ENCODE measurements at places on chromosomes 11 and 22.

DNA sequence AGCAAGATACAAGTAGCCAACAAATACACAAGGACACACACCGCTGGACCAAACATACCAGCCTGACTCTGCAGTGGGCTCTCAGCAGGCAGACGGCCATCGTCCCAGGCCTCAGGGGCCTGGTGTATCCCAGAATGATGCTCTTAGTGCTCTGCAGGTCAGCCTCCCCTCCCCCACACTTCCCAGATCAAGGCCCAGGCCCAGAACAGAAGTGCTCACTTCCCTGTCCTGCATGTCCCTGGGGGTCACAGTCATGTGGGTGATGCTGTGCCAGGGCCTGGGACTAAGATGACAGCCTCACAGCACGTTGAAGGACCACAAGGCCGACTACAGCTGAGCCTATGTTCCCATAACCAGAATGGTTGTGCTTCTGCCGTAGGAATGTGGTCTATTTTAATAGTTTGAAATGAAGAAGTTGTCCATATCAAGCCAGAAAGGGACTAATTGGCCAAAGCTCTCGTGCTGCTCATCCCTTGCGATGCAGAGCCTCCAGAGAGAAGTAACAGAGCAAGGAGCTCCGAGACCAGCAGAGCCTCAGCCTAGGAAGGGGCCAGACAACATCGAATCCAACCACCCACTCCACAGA is 48.6 kb downstream of the GAB4 start:
- DNase-seq, result no peak

DNA sequence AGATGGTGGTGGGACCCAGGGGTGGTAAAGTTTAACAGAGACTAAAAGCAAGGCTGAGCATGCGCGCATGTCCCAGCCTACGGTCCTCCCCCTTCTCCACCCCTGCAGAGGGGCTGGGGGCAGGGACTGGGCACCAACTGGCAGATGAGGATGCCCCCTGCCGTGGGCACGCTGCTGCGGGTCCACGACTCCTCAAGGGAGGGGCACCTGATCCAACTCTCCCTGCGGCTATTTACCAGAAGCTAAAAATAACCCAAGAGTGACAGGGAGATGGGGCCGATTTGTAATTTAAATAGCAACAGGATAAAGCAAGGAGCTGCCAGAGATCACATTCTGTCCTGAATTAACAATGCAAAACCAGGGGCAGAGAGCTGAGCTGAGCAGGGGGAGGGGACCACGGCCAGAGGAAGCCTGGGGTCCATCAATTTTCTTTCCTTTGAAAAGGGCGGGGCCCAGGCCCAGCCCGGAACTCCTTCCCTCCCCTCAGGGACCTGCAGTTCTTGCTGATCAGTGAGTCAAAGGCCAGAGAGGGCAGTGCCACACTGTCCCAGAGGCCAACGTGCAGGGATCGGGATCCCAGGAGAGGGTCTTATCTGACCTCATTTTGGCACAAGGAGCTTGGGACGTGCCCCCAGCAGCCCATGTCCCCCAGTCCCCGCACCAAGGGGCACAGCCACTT is 8.1 kb upstream of the DGKZ start:
- peak; percentile 97 for DNase-seq

DNA sequence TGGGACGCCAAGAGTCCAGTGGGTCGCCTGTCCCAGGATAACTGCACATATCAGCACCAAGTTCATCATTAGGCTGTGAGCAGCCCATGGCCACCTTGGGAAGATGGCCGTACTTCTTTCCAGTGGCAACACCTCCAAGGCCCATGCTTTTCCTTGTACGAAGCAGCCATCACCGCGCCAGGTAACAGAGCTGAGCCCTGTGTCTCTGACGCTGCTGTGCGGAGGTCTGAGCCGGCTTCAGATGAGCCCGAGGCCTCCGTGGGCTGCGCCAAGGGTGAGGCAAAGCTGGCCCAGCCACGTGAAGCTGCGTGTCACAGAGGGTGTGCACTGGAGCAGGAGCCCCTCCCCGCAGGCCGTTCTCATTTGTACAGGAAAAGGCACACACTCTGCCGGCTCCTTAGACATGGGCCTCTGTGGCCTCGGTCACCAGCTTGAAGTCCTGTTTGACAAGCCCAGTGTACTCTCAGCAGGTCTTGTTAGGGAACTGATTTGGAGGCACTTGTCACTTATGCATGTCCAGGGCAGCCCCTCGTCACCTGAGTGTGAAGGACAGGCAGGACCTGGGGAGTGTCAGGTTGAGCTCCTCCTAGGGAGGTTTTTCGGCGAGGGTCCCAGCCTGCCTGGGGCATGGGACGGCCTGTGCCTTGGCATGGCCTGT is 401.5 kb downstream of the TBC1D22A start:
- DNase-seq, result no peak

- no peak for DNase-seq
Observed at GRCh38 chr11:103676413-103676812, 360.0 kb upstream of the DDI1 start.

- DNase-seq, result no peak
Observed at GRCh38 chr11:110750100-110750499, 37.9 kb upstream of the ARHGAP20 start.

DNA sequence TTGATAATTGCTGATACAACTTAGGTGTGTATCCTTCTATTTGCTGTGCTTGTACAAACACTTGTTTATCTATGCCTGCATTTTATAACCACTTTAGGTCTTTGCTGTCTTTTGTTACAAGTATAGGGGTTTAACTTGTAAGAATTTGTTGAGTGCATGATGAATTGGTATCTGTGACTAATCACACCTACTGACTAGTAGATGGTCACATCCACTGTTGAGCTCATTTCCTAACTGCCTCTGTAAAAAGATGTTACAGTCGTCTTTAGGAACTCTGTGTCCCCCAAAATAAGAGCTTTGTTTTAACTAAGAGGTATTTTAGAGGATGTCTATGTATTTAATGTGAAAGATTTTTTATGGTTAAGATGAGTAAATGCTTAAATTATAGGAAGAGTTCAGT is 60.5 kb downstream of the HIPK3 start:
- DNase-seq, result no peak

- DNase-seq, result no peak
Observed at GRCh38 chr11:64330888-64331287, 9.1 kb upstream of the CCDC88B start.

All from NT2/D1 (cell line).